ENCODE measurements at places on chromosomes 13 and 19.

GRCh38 chr13:80055847-80056246 lies 285.1 kb downstream of the SPRY2 start:
- DNase-seq, result no peak

GRCh38 chr13:38328699-38329098 lies 21.0 kb upstream of the UFM1 start:
- no peak for DNase-seq

DNA sequence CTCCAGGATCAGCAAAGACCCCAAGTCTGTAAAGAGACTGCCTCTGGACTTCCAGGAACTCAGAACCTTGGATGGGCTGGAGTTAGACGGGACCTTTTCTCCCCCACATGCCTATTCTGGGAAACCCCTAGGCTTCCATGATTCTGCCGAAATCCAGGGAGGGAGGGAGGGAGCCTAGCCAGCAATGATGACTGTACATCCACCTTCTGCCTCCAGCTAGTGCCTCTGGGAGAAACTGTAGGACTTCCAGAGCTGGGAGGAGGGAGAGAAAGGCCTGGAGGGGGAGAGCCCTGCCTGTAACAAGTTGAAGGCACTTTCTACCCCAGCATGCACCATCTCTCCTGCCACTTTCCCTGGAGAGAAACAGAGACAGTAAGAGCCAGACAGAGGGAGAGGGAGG lies 6.0 kb upstream of the HAS1 start:
- no peak for DNase-seq

DNA sequence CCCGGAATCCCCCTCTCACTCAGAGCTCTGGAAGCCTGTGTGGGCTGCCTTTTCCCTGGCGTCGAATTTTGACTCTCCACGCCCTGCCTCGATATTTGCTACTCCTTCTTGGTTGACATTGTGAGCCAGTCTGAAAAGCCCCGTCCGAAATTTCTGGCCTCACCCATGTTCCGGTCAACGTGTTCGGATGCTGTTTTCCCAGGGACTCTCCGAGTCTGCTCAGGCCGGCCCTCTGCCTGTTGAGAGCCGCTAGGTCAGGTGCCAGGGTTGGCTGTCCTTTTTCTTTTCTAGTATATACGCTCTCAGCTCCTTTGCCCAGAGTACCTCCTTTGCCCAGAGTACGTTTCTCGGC lies 6.8 kb upstream of the DGKH start:
- DNase-seq, result no peak

DNA sequence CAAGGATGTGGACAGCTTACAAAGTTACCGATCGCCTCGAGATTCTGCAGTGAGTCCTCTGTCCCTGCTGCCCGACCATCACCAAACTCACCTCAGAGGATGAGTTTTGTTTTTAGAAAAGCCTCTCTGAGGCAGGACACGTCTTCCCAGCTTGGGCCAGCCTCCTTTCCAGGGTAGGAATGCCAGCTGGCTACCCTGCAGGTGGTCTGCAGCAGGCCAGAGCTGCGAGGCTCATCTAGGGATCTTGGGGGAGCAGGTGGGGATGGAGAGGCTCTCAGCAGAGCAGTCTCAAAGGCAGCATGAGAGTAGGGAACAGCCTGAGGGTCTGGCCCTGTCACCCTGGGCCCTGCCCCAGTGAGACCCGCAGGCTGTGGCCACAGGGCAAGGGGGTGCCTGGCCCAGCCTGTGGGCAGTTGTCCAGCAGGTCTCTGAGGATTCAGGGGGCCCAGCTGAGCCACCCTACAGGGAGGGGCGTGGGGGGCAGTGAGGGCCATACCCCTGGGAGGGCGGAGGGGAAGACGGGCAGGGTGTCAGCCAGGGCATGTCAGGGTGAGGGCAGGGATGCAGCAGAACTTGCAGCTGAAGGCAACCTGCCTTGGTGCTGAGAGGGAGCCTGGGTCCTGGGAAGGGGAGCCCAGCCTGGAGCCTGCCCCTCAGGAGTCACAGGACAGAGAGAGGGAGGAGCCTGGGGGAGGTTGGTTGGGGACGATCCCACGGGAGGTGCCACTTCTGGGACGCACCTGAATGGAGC lies 57.3 kb upstream of the TPM4 start:
- no peak for DNase-seq

GRCh38 chr13:34104853-34105252 lies 286.9 kb downstream of the RFC3 start:
- no peak for DNase-seq

GRCh38 chr13:101845245-101846020 lies 393.0 kb downstream of the ITGBL1 start:
- no peak for DNase-seq

- no peak for DNase-seq
Measured at GRCh38 chr19:7018828-7019227, 2.4 kb downstream of the MBD3L2B start.

DNA sequence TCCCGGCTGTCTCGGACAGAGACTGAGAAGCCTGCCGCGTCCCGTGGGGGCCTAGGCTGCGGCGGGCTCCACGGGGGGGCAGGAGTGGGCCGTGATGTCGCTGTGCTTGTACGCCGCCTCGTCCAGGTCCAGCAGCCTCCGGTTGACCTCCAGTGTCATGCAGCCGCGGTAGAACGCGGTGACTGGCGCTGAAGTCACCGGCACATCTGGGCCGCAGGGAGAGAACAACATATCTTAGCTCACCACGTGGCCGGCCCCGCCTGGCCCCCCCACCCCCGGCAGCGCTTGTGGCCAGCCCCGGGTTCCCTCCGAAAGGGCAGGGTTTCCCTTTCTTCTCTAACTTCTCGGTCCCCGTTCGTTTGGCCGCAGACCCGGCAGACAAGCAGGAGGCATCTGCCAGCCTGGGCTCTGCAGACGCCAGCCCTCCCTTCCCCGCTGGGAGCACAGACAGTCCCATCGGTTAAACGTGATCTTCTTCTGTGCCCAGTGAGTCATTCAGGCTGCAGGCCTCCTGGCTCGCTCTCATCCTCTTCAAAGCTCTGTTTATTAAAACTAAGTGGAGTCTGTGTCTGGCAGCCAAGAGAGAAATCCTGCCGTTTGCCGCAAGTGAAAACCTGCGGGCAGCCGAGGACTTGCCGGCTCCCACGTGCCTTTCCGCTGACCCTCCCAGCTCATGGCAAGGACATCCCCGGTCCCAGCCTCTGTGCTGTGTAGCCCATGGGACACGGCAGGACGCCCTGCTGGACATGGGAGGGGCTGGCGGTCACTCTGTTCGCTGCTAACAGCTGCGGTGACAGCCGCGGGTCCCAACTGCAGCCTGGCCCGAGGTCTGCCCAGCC lies 42.8 kb downstream of the GAS6 start:
- DNase-seq, result no peak

- no peak for DNase-seq
Measured at GRCh38 chr13:51821606-51822005, 17.6 kb upstream of the DHRS12 start.

DNA sequence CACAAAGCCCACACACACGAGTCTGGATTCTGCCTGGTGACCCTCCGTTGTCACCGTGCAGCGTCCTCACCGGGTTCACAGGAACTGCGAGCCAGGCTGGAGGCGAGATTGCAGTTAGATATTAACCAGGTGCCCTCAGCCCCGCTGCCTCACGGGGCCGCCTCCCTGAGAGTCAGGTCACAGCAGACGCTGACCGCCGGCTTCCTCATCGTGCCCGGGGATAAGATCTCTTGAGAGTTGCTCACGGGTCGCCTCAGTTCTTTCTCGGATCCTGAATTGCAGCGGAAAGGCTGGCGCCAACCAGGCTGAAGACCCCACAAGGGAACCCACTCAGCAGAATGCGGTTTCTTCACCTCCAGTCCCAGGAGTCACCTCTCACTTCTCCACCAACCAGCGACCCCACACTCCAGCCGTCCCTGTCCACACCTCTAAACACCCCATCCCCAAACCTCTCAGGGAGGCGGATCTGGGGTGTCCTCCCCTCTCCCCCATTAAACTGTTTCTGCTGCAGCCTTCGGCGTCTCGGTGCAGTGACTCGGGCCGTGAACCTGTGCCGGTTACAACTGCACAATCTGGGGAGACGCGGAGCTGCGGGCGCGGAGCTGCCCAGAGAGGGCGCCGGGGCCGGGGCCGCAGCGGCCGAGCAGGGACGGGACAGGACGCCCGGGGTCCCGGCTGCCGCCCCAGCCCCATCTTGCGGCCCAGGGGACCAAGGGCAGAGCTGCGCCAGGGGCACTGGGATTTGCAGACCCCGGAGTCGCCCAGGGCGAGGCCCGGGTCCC lies 591 bp downstream of the ZNF823 start:
- DNase-seq, result peak; percentile 35

GRCh38 chr19:51689751-51690453 lies 3.2 kb upstream of the SPACA6 start:
- peak; percentile 20 for DNase-seq

GRCh38 chr19:6241680-6242377 lies 37.9 kb downstream of the MLLT1 start:
- DNase-seq, result no peak
